H9 (cell line): ENCODE measurements at places on chromosomes 5 and 9.

DNA sequence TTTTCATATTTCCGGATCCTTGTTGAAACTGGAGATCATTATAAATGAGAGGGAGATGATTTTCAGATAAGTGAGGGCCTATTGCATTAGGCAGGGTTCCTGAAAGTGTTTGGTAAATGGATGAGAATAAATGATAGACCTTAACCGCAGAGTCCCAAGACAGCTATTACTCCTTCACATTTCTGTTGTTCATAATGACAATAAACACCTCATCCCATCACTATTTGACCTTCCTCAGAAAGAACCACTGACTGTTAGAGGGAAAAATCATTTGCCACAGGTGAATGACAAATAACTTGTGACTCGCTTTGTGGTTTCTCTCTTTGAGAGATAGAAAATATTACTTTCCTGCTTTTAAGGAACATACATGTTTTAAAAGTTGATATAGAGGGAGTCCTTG, 47.3 kb upstream of the TRMT10B start:
- DNase-seq = no peak

- DNase-seq = no peak
Observed at GRCh38 chr9:96554801-96555566, 64.7 kb downstream of the CDC14B start.

DNA sequence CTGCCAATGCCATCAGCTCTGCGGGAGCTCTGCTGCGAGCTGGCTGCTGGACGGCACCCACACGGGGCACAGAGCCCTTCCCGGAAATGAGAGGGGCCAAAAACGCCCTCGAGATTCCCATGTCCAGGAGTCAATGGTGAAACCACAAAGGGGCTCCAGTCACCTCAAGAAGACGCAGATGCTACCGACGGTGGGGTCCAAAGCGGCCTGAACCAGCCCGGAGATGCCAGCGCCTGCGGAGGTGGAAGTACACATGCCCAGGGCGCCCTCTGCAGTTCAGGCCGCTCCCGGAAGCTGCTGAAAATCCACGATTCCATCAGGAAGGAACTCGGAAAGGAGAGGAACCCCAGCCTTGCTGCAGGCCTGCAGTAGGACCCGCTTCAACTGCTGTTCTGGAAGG, 82.4 kb upstream of the SELENOP start:
- DNase-seq = peak; percentile 85

GRCh38 chr9:131094622-131095021, 1.7 kb upstream of the AIF1L start:
- DNase-seq = no peak

DNA sequence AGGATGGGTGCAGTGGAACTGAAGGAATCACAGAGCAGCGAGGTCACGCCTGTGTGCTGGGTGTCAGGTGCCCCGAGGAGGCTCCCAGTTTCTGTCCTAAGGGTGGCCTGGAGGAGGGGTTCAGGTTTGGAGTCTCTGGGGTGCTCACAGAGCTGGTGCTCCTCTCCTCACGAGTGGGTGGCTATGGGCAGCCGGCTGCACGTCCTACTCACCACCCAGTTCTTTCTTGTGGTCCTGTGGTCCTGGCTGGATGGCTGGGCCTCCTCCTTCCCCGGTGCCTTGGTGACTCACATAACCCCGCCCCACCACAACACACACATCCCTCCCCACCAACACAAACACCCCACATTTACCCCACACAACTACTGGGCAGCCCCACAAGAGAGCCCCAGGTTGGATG, 9.9 kb upstream of the PTGS1 start:
- DNase-seq = no peak

- DNase-seq = no peak
Observed at GRCh38 chr9:37921546-37922300, 17.8 kb upstream of the SLC25A51 start.

- no peak for DNase-seq
Observed at GRCh38 chr5:59238126-59238902, 655.2 kb downstream of the PDE4D start.

- no peak for DNase-seq
Observed at GRCh38 chr5:71955723-71956122, 151.6 kb upstream of the MAP1B start.

- DNase-seq = no peak
Observed at GRCh38 chr5:82975396-82975795, 101.8 kb downstream of the TMEM167A start.

DNA sequence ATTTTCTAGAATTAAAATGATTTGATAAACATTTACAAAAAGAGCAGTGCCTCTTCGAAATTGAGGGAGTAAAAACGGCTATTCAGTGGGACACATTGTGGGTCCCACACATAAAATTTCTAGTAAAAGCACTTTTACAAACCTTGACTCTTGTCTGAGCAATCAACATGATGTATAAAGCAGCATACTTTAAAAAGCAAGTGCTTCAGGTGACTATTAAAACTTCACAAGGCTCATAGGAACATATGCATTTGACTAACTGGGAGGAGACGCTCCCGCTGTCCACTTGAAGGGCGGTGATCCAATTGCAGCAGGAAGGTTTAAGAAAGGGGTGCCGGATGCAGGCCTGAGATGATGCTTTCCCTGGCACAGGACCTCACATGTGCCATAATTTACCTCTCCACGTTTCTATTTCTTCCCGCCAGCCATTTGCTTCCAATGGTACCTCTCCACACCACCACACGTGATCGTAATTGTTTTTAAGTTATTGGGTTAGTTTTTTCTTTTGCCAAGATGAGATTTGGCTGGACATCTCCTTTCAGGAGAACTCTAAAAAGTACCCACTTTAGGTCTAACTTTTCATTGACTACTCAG, 1.8 kb downstream of the MCTP1 start:
- peak; percentile 45 for DNase-seq

GRCh38 chr9:86637515-86637914, 283.3 kb upstream of the TUT7 start:
- peak; percentile 83 for DNase-seq

DNA sequence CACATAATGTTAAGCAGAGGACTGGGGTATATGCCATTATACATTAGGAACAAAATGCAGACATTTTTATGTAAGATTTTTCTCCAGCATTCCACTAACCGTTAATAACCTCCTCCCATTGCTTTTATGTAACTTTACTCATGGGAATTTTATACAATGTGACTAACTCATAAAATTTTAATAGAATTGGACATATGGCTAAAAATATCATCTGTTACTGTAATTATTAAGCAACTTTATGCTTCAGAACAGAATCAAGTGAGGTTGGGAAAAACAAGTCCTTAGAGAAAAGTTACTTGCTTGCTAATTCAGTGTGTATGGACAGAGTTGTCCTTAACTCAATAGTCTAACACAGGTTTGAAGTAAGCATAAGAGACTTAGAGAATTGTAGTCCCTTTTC, 54.8 kb upstream of the PCSK1 start:
- DNase-seq = no peak

DNA sequence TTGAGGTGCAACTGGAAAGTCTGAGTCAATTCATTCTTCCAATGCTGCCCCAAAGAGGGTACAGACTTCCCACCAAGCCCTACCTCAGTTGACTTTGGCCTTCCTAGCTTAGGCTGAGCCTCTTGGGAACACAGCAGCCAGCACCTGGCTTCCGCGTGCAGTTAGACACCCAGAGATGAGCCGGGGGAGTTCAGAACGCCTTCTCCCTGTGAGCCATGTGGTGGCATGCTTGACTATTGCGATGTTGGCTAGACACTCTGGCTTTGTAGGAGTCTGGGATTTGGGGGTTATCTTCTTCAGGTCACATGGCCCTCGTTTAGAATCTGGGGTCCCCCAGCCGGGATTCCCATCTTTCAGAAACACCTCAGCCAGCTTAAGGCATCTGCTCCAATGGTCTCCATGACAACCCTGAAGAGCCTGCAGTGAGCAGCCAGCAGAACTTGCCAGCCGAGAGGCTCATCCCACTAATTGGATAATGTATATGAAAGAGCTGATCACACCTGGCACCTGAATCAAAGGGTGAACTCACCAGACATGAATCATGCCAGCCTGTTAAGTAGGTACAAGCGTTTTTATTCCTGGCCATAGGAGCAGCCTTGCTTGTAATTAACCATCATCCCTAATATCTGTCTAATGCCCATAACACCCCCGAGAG, 167.5 kb downstream of the SYK start:
- DNase-seq = no peak

DNA sequence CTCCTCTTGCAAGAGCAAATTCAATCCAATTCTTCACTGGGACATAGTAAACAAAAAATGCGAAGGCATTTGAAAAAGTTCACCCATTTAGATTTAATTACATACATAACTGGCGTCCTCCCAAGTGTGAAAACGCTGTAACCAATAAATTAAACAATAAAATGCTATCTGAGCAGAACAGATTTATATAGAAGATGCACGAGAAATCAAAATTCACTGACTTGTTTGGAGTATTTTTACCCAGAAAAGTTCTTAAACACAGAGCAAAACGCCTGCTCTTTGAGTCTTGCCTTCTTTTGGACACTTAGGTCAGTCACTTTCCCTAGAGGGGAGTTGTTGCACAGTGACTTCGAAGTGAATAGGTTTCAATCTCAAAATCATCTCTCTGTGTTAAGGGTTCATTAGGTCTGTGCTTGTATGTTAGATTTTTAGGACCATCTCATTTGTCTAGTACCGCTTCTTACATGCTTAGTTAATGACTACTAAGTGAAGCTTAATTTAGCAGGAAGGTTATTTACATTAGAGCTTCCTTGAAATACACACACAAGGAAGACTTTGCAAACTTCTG, 1.9 kb downstream of the ALDH1A1 start:
- DNase-seq = no peak

- no peak for DNase-seq
Observed at GRCh38 chr5:155106221-155106620, 92.7 kb downstream of the KIF4B start.

DNA sequence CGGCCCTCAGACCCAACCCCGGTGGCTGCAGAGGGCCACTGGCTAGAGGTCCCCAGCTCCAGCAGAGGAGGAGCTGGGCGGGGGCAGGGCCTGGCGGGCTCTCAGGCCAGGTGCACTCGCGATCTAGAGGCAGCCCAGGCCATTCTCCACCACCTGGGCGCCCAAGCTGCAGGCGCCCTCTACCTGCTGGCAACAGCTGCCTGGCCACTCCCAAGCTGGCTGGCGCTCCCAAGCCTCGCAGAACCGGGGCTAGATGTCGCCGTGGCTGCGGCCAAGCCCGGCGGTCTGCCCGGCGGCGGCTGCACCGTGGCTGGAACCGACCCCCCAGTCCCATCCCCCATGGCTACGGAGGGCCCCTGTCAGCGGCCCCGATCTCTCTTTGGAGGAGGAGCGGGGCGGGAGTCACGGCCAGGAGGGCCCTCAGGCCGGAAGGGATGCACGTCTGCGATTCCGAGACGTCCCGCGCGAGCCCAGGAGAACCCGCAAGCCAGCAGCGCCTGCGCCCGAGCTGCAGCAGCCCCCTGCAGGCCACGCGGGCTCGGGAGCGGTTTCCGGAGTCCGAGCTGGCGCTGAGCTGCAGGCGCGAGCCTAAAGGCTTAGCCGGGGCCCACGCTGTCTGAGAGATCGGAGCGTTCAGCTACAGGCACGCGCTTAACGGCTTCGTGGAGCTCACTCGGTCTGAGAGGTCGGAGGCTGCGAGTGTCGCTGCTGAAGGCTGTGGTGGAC, 44.3 kb upstream of the BICD2 start:
- peak; percentile 90 for DNase-seq

DNA sequence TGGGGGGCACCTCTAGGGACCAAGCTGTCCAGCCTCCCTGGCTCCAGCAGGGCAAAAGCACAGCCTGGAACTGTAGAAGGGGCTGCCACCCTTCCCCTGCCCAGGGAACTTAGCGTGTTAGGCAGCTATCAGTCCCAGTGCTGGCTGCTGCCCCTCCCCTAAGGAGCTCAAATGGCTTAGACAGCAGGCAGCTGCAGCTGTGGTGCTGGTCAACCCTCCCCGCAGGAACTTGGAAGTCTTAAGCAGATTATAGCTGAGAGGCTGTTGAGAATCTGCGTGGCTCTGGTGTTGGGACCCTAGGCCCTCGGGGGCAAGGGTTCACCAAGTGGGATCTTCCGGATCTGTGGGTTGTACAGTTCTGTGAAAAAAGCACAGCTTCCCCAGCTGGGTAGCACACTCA, 536.5 kb upstream of the CDH10 start:
- DNase-seq = no peak

- no peak for DNase-seq
Observed at GRCh38 chr5:124180299-124180874, 566.1 kb downstream of the ZNF608 start.

DNA sequence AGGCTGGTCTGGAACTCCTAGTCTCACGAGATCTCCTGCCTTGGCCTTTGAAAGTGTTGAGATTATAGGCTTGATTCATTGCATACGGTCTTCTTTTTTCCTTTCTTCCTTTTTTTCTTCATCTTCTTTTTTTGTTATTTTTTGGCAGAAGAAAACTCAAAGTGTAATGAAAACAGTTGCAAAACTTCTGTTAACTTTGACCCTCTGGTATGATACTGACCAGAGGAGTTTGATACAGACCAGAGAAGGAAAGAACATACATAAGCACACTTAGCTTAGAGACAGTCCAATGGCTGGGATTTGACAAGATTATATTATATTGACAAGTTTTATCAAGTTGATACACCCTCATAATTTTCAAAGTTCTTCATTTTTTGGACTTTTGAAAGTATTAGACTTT, 181.2 kb downstream of the NFIB start:
- DNase-seq = no peak

GRCh38 chr5:14597080-14597479, 15.5 kb downstream of the OTULINL start:
- DNase-seq = no peak

DNA sequence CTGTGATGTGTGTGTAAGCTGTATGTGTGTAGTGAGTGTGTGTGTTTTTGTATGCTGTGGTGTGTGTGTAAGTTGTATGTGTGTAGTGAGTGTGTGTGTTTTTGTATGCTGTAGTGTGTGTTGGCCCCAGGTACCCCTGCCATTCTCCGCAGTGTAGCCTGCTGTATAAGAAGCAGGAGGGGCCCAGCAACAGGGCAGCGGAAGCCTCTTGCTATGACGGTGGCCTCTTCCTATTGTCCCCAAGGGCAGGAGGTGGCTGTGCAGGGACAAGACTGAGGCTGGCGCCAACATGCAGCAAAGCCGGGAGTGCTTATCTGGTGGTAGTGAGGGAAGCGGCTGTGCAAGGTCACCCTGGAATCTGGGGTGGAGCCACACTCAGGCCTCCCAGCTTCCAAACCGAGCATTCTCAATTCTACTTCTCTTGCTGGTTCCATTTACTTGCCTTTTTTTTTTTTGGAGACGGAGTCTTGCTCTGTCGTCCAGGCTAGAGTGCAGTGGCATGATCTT, 5.1 kb downstream of the SPAAR start:
- DNase-seq = peak; percentile 72

DNA sequence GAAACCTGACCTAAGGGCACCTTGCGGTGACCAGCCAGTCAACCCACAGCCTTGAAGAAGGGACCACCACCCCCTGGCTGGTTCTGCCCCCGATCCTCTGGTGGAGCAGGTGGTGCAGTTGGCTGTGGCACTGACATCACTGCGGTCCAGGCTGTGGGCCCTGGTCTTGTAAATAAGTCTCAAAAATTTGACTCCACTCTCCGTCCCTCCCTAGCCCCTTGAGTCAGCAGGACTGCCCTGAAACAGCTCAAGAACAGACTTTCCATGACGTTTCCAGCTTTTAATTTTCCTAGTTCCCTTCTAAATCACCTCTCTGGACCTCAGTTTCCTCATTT, 134.8 kb upstream of the BOD1 start:
- no peak for DNase-seq

- DNase-seq = no peak
Observed at GRCh38 chr5:61626639-61627282, 294.7 kb downstream of the ZSWIM6 start.

GRCh38 chr9:104992659-104993058, 64.7 kb upstream of the ABCA1 start:
- DNase-seq = no peak
